ENCODE measurements at places on chromosomes 2 and 18.

- no peak for DNase-seq
Measured at GRCh38 chr18:7600528-7601245, 33.6 kb downstream of the PTPRM start.

GRCh38 chr2:47073641-47074040 is 81.5 kb downstream of the STPG4 start:
- no peak for DNase-seq

DNA sequence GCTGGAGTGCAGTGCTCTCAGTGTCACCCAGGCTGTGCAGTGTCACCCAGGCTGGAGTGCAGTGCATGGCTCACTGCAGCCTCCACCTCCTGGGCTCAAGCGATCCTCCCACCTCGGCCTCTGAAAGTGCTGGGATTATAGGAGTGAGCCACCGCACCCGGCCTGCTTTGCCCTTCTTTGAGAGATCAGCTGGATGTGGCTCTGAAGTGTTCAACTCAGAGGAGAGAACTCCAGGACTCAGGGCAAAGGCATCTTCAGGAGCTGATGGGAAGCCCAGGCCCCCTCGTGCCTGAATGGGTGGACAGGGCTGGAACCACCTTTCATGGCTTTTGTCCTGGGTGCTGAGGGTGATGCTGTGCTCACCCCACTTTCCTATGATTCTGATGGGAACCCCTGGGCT is 52.0 kb upstream of the HAAO start:
- no peak for DNase-seq

DNA sequence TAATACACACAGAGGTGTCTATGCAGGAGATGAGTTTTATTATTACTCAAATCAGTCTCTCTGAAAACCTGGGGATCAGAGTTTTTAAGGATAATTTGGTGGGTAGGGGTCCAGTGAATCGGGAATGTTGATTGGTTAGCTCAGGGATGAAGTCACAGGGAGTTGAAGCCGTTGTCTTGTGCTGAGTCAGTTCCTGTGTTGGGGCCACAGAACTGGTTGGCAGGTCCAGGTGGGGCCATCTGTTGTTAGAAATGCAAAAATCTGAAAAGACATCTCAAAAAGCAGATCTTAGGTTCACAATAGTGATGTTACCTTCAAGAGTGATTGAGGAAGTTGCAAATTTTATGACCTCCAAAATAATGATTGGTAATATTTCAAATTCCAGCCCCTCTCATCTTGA is 86.9 kb downstream of the VSNL1 start:
- no peak for DNase-seq

GRCh38 chr2:58762176-58762781 is 521.2 kb upstream of the FANCL start:
- DNase-seq, result peak; percentile 74

GRCh38 chr18:8724452-8724851 is 19.1 kb downstream of the MTCL1 start:
- DNase-seq, result no peak

DNA sequence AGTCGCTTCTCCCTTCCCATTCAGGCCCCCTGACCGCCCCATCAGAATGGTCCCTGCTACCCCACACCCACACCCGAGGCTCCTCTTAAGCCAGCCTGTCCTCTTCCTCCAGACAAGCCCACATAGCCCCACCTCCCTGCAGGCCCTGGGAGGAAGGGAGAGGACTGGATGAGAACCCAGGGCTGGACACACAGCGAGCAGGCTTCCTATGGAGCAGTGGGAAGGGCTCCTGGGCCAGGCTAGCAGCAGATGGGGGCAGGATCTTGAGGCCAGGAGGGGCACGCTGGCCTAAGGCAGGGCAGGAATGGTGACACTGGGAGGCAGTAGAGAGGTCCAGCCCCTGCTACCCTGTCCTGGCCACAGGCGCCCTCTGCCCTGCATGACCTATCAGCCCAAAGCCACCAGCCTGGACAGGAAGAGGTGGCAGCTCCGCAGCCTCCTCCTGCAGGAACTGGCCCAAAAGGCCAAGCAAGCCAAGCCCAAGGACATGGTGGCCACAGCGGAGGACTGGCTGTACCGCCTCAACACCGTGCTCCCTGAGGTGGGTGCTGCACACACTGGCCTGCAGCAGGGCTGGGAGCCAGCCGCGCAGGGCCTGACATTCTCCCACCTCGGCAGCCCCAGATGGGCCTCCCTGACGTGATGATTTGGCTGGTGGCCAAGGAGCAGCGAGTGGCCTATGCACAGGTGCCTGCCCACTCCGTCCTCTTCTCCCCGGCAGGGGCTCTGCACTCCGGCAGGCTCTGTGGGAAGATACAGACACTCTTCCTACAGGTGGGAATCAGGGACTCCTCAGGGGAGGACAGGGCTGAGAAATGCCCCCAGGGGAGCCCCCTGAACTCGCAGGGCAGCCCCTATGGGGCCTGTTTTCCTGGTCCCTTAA is 43.3 kb downstream of the FER1L5 start:
- peak; percentile 17 for DNase-seq

GRCh38 chr2:140552634-140553033 is 1578.2 kb downstream of the LRP1B start:
- DNase-seq, result no peak

- no peak for DNase-seq
Measured at GRCh38 chr2:197596766-197597165, 78.6 kb downstream of the RFTN2 start.

- DNase-seq, result no peak
Measured at GRCh38 chr18:60552948-60553347, 180.4 kb upstream of the MC4R start.

GRCh38 chr18:12589448-12589847 is 68.5 kb downstream of the SPIRE1 start:
- no peak for DNase-seq

GRCh38 chr18:22233266-22233665 is 63.9 kb downstream of the GATA6 start:
- no peak for DNase-seq

GRCh38 chr2:82636402-82637020 is 1822.6 kb downstream of the SUCLG1 start:
- peak; percentile 1 for DNase-seq

- DNase-seq, result no peak
Measured at GRCh38 chr2:127874378-127875269, 11.1 kb downstream of the AMMECR1L start.

GRCh38 chr2:236565879-236566402 is 3.7 kb upstream of the ACKR3 start:
- no peak for DNase-seq

DNA sequence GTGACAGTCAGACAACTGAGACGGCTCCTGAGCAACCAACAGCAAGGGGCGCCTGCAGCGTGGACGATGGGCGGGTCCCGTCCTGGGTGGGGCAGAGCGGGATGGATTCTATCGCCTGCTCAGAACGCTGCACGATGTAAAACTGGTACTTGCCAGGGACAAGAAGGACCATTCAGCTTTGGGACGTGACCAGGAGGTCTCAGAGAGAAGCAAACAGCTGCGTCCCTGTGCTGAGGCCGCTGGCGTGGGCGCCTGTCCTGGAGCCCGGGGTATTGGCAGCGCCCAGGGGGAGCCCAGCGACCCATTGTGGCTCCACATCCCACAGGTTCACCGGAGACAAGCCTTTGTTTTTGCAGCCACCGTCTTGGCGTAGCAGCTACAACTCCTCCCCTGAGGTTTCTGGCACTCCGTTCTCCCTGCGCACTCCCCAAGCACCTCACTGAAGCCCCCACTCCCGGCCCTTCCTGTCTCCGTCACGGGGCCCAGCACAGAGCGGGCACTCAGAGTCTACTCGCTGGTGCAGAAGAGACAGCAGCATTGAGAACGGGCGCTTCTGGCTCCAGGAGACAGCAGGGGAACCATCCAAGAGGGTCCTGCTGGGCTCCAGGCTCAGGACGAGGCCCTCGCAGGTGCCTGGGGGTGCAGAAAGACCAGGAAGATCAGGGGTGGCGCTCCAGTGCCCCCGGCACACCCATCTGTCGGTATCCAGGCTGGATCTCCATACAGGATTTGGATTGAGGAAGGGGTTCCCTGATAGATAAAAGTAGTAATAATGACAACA is 22.1 kb upstream of the KCNG2 start:
- DNase-seq, result no peak

- no peak for DNase-seq
Measured at GRCh38 chr18:70029163-70029562, 81.5 kb upstream of the CD226 start.

DNA sequence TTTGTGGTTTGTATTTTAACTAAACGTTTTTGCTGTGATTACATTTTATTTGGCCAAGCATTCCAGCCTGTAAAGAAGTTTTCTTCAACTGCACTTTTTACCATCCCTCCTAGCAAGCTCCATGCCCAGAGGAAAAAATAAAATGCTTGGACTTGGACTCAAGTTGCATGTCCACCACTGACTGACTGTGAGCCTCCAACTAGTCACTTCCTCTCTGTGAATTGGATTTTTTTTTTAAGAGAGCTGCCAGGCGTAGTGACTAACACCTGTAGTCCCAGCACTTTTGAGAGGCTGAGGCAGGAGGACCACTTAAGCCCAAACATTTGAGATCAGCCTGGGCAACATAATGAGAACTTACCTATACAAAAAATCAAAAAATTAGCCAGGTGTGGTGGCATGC is 1185.2 kb upstream of the PIK3C3 start:
- no peak for DNase-seq
